Effector memory CD8-positive, alpha-beta T cell (primary cell): ENCODE measurements at places on chromosomes 12 and 14.

DNA sequence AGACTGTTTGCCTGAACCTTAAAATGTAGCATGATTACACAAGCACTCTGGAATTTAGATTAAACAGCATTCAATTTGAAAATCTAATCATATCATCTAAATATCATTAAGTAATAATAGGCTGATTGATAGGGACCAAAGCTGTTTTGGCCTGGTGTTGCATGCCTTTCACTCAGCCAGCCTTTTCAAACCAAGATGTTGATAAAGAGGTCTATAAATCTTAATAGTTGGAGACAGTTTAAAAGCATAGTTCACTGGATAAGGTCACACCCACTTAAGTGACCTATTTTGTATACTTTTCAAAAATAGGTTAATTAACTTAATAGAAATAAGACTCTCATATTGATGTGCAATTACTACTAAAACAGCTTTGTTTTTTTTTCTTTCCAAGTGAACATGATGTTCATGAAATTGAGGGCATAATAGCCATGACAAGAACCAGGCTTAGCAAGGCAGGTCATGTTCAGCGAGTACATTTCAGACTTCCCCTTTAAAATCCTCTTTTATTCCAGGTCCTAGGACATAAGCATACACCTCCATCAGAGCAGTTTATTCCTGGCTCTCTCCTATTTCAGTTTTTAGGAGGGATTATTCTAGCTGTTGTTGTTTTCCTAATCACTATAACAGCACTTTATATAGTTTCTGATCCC, 349.0 kb downstream of the RAD51B start:
- no peaks in the 10 kb centered on the region for H3K4me1 ChIP-seq
- H3K27ac ChIP-seq = no peak overlapping the region
- H3K36me3 ChIP-seq = no peaks in the 10 kb centered on the region
- H3K4me3 ChIP-seq = no peak overlapping the region
- no peak for DNase-seq
- no peaks in the 10 kb centered on the region for H3K27me3 ChIP-seq

DNA sequence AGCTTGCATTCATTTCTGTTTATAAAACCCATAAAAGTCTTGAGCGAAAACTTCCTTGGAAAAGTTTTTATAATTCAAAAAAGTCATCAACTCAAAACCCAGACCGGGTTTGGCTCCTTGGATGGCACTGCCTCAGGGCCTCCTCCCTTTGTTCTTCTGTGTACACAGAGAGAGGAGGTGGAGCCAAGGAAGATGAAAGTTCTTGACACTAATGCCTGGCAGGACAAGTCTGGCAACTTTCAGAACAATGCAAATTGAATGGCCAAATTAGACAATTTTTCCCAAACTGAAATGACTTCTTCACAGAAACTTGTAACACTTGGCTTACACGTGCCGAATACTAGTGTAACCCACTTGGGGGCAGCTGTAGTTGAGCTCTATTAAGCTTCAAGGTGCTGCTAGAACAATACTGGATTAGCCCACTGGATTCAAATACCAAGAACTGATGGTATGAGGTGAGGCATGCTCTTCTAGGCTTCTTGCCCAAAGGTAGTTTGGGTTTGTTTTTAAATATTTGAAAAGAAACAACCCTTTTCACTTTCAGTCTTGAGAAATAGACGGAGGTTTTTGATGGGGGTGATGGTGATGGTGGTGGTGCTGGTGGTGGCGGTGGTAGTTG, 86.6 kb upstream of the FRMD6 start:
- H3K27ac ChIP-seq = no peak overlapping the region
- no peaks in the 10 kb centered on the region for H3K27me3 ChIP-seq
- DNase-seq = no peak
- peaks cover 14% of the 10 kb centered on the region for H3K4me1 ChIP-seq

DNA sequence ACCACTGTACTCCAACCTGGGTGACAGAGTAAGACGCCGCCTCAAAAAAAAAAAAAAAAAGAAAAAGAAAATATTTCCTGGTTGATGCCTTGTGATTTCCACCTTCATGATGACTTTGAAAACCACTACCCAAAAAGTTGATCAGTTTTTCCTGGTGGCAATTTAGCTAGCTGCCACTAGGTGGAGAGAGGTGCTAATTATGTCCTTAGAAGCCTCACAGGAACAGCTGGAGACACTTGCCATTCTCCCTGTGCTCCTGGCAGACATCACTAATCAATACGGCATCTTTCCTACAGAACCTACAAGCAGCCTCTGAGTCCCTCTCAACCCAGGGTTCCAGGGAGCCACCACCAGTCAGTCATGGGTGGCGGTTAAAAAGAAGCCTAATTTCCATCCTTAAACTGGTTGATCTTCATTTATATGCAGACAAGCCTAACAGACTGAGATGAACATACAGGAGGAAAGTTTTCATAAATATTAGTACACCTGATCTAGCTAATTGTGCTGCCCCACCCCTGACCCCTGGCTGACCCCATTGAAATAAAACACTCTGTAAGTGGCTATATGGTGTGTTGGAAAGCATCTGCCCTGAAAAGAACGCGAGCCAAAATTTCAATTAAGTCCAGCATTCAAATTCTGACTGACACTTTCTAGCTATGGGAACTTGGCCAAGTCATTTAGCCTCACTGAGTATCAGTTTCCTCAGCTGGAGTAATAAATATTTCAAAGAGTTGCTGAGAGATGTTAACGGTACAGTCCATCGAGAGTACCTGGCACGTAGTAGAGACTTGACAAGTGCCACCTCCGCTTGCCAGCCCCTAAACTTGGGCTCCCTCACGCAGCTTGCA, 6.2 kb upstream of the OAS1 start:
- peaks cover 13% of the 10 kb centered on the region for H3K4me1 ChIP-seq
- peak; percentile 33 for DNase-seq
- H3K27ac ChIP-seq = no peak overlapping the region
- peaks cover 28% of the 10 kb centered on the region for H3K27me3 ChIP-seq

- H3K4me3 ChIP-seq = no peak overlapping the region
- no peak for DNase-seq
- peaks cover 18% of the 10 kb centered on the region for H3K36me3 ChIP-seq
- peak overlapping the region; percentile 2 for H3K27ac ChIP-seq
Measured at GRCh38 chr12:71763677-71764379, 9.2 kb downstream of the RAB21 start.

DNA sequence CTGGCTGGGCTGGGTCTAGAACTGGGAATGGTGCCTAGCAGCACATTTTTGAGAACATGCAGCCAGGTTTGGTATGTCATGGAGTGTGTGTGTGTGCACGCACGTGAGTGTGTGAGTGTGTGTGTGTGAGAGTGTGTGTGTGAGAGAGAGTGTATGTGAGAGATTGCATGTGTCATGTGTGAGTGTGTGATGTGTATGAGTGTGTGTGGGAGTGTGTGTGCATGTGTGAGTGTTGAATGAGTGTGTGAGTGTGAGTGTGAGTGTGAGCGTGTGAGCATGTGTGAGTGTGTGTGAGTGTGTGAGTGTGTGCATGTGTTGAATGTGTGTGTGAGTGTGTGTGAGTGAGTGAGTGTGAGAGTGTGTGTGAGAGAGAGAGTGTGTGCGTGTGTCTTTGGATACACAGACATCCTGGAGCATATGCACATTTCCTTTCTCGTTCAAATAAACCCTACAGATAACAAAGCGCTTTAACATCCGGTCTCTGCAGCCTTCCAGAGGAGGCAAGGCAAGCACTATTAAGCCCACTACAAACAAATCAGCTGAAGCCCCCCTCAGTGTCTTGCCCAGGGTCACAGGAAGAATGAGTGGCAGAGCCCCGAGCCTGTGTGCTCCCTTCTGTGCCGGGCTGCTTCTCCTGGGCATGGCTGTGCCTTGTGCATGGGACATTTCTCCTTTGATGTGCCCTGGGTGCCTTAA, 108.7 kb upstream of the ETV6 start:
- H3K27me3 ChIP-seq = peaks cover 8% of the 10 kb centered on the region
- H3K4me1 ChIP-seq = peaks cover 16% of the 10 kb centered on the region
- no peak overlapping the region for H3K27ac ChIP-seq
- H3K4me3 ChIP-seq = no peak overlapping the region
- no peak for DNase-seq

DNA sequence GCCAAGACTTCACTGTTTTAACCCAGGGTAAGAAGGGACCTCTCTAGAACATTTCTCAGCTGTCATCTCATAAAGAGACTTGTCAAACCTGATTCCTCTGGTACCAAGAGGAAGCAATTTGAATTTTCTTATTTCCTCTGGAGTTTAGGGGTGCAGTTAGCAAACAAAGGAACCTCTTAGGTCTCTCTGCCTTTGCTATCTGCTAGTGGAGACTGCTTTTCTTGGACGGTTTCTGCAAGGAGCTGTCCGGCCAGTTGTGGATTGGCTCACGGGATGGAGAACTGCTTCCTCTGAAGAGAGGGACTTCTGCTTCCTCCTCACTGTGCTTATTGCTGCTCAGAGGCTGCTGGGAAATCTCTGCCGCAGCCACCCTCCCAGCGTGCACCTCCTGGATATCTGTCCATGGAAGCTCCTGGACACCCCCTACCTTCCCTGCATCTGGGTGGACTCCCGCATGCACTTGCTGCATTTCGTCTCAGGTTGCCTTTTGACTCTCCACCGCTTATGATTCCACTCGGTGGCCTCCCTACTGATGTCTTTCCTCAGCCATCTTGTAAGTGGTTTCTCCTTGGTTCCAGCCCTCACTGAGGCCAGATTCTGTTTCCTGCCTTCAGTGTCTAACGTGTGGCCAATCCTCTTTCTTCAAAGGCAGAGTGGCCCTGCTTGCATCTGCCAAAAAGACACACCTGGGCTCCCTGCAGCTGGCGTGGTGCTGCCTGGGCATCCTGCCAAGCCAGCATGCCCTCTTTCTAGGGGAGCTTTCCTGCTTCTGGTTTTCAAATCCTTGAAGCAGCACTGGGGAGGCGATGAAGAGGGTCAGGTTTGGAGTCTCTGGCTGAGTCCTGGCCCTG, 187.3 kb downstream of the CHST11 start:
- peak overlapping the region; percentile 49 for H3K27ac ChIP-seq
- no peaks in the 10 kb centered on the region for H3K27me3 ChIP-seq
- peaks cover 45% of the 10 kb centered on the region for H3K4me1 ChIP-seq

DNA sequence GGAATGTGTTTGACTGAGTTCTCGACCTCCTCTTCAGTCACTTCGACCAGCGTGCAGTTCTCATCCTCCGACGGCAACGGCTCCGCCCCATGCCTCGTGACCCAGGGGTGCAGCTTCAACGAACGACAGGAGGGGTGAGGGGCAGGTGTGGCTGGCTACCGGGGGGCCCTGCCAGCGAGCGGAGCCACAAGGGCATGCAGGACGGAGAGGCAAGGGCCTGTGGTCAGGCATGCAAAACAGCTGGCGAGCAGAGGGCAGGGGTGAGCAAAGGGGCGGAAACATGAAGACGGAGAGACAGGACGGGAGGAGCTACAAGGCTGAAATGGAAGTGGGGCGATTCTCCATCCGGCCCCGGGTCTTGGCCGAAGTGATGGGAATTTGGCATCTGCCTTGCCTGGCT, 38.7 kb downstream of the P2RX4 start:
- no peak for DNase-seq
- no peak overlapping the region for H3K27ac ChIP-seq
- no peak overlapping the region for H3K4me3 ChIP-seq
- no peaks in the 10 kb centered on the region for H3K4me1 ChIP-seq

- no peaks in the 10 kb centered on the region for H3K27me3 ChIP-seq
- no peak overlapping the region for H3K4me3 ChIP-seq
- H3K4me1 ChIP-seq = no peaks in the 10 kb centered on the region
- H3K27ac ChIP-seq = peak overlapping the region; percentile 22
- no peak for DNase-seq
- peaks cover 27% of the 10 kb centered on the region for H3K36me3 ChIP-seq
Measured at GRCh38 chr14:30608533-30609006, 13.5 kb upstream of the SCFD1 start.

GRCh38 chr12:34393086-34393820, 371.0 kb downstream of the ALG10 start:
- no peaks in the 10 kb centered on the region for H3K36me3 ChIP-seq
- no peaks in the 10 kb centered on the region for H3K4me1 ChIP-seq
- H3K4me3 ChIP-seq = no peak overlapping the region
- DNase-seq = no peak
- peaks cover 15% of the 10 kb centered on the region for H3K27me3 ChIP-seq
- no peak overlapping the region for H3K27ac ChIP-seq

DNA sequence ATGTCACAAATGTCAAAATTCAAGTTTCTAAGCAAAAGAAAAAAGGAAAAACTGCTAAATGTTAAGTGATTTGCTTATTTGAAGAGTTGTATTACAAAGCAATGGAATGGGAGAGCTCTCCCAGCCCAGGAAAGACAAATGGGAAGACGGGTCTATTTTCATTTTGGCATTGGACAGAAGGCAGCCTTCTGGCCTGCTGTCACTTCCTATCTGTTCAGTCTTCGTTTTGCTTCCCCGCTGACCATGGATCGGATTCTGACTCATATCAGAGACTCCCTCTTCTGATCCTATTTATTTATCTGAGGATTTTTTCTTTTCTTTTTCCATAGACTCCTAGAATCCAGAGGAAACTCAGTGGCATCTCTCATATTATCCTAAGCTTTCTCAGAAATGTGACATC, 634.9 kb downstream of the DIO2 start:
- DNase-seq = no peak
- H3K4me3 ChIP-seq = no peak overlapping the region
- H3K27ac ChIP-seq = no peak overlapping the region

DNA sequence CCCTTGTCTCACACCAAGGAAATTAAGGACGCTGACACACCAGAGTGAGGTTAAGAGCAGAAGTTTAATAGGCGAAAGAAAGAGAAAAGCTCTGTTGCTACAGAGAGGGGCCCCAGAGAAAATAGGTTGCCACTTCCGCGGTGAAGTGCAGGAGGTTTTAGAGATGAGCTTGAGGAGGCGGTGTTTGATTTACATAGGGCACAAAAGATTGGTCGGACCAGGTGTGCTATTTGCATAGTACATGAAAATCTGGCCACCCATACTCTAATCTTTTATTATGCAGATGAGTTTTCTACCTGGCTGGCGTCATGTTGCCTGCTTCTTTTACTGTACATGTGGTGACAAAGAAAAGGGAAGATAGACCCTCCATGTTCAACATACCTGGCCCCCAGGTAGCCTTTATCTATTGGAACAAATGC, 23.3 kb upstream of the MYF6 start:
- no peak overlapping the region for H3K27ac ChIP-seq
- no peaks in the 10 kb centered on the region for H3K36me3 ChIP-seq
- H3K4me1 ChIP-seq = no peaks in the 10 kb centered on the region
- H3K27me3 ChIP-seq = no peaks in the 10 kb centered on the region
- H3K4me3 ChIP-seq = no peak overlapping the region

- H3K36me3 ChIP-seq = peaks cover 11% of the 10 kb centered on the region
- no peaks in the 10 kb centered on the region for H3K27me3 ChIP-seq
- H3K4me3 ChIP-seq = peak overlapping the region; percentile 46
- peaks cover 53% of the 10 kb centered on the region for H3K4me1 ChIP-seq
- peak overlapping the region; percentile 41 for H3K27ac ChIP-seq
Measured at GRCh38 chr14:89221109-89221810, 195.8 kb downstream of the FOXN3 start.

- no peak for DNase-seq
- H3K27ac ChIP-seq = no peak overlapping the region
- no peaks in the 10 kb centered on the region for H3K4me1 ChIP-seq
- H3K4me3 ChIP-seq = no peak overlapping the region
- no peaks in the 10 kb centered on the region for H3K27me3 ChIP-seq
Measured at GRCh38 chr12:90729736-90730135, 225.2 kb downstream of the CCER1 start.

- no peaks in the 10 kb centered on the region for H3K4me1 ChIP-seq
- H3K27me3 ChIP-seq = no peaks in the 10 kb centered on the region
- no peak overlapping the region for H3K27ac ChIP-seq
- no peak overlapping the region for H3K4me3 ChIP-seq
- DNase-seq = no peak
Measured at GRCh38 chr12:115570069-115570777, 707.3 kb downstream of the MED13L start.

GRCh38 chr14:21090940-21091663, 7.4 kb downstream of the ZNF219 start:
- H3K4me1 ChIP-seq = peaks cover 25% of the 10 kb centered on the region
- peak overlapping the region; percentile 12 for H3K4me3 ChIP-seq
- peak overlapping the region; percentile 59 for H3K27ac ChIP-seq
- H3K36me3 ChIP-seq = peaks cover 29% of the 10 kb centered on the region
